Adrenal gland (tissue), 19 donors: ENCODE measurements at places on chromosomes 16 and 17. TPM values are rescaled to one million over a fixed set of nuclear protein-coding genes. Genes with fewer than 3 reads are reported as not detected.

GRCh38 chr16:48408688-48409087 lies 23.5 kb upstream of the SIAH1 start:
- H3K4me3 ChIP-seq: no peak overlapping the region
- no peaks in the 10 kb centered on the region for H3K36me3 ChIP-seq
- peak; percentile 77 for DNase-seq
- no peak overlapping the region for H3K27ac ChIP-seq

The LRRC75A gene
- 44.2 TPM for total RNA-seq

The KRTAP9-9 gene
- total RNA-seq: not detected

The GPR139 gene
- not detected for total RNA-seq

The GSPT1 gene
- 129 TPM for total RNA-seq

The GCGR gene
- 2.1 TPM for total RNA-seq

DNA sequence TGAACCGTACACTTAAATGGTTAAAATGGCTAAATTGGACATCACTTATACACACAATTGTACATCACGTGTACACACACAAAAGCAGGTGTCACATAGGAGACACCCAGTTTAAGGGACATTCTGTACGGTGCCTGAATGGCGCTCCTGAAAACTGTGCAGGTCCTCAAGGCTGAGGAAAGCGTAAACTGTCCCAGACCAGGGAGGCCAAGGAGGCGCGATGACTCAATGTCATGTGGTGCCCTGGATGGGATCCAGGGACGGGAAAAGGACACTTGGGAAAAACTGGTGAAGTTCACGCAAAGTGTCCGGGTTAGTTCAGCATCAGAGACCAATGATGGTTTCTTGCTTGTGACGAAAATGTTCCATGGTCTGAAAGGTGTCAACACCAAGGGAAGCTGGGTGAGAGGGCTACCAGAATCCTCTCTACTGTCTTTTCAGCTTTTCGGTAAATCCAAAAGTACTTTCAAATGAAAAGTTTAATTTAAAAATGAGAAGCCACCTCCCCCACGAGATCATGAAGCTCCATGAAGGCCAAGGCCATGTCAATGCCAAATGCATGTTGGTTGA lies 112.2 kb downstream of the CMIP start:
- H3K4me3 ChIP-seq: no peak overlapping the region
- peak; percentile 91 for DNase-seq
- no peaks in the 10 kb centered on the region for H3K27me3 ChIP-seq
- peaks cover 54% of the 10 kb centered on the region for H3K4me1 ChIP-seq
- no peak overlapping the region for H3K27ac ChIP-seq

The ITGAL gene
- total RNA-seq: 4.7 TPM

DNA sequence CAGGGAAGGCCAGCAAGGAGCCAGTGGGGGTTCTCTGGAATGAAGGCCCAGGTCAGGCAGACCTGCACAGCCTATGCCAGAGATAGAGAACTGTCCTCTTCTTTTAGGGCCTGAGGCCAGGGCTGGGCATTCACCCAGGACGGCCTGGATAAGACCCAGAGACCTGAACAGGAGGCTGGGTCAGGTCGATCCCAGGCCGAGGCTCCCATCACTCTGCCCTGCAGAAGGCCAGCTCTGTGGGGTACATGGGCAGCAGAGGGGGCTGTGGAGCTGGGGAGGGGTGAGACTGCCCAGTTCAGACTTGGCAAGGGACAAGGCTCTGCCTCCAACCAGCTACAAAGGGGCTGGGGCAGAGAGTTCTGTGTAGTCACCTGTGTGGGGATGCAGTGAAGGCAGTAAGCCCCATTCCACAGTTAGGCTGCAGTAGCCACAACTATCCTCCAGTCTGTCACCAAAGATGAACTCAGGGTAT lies 14.6 kb downstream of the HSD11B2 start:
- peaks cover 86% of the 10 kb centered on the region for H3K4me1 ChIP-seq
- peaks cover 15% of the 10 kb centered on the region for H3K36me3 ChIP-seq
- no peak overlapping the region for H3K4me3 ChIP-seq

The RRAD gene
- total RNA-seq: 25.6 TPM

- DNase-seq: peak; percentile 75
- peak within 1 kb of the TSS; percentile 89 for H3K27ac ChIP-seq
- no peaks in the 10 kb centered on the region for H3K4me1 ChIP-seq
- H3K36me3 ChIP-seq: no peaks in the 10 kb centered on the region
Observed at GRCh38 chr16:70454222-70455034, at the start of gene FCSK. FCSK (plus strand) TSS chr16:70454595; CDS start chr16:70463191, 8,596 bp downstream.
